ENCODE measurements at places on chromosomes 4 and X.

DNA sequence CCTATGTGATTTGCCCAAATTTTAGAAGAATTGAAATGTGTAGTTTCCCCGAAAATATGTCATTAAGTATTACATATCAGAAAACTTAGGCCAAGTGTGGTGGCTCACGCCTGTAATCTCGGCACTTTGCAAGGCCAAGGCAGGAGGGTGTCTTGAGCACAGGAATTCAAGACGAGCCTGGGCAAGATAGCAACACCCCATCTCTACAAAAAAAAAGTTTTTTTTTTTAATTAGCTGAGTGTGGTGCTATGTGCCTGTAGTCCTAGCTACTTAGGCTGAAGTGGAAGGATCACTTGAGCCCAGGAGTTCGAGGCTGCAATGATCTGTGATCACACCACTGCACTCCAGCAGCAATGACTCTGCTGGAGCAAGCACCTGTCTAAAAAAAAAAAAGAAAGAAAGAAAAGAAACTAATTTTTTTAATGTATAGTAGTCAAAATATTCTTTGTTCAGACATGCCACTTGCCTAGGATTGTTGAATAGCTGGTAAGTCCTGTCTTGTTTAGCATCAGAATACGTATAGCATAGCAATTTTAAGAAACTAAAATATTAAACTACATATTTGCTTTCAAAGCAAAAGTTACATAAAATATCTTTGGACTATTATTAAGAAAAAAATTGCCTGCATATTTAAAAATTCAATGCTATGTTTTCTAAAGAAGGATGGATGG lies 40.1 kb upstream of the GAB1 start:
- no peak for DNase-seq

GRCh38 chr4:105399532-105400161 lies 74.2 kb downstream of the PPA2 start:
- no peak for DNase-seq

DNA sequence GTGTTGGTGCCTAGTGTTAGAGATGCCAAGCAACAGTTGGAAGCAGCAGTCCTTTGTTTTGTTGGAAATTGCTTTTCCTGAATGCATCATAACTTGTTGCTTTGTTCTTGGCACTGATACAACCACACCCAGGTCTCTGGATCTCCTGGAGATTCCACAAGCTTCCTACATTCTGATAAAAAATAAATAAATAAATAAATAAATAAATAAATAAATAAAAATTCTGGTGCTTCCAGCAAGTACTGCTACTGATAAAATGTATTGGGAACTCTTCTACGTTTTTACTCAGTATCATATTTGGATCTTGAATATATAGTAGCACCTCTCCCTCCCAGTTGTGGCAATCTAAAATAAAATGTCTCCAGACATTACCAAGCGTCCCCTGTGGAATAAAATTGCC lies 62.7 kb upstream of the GRID2 start:
- DNase-seq: no peak

GRCh38 chrX:27966492-27966891 lies 14.8 kb downstream of the DCAF8L1 start:
- DNase-seq: no peak

DNA sequence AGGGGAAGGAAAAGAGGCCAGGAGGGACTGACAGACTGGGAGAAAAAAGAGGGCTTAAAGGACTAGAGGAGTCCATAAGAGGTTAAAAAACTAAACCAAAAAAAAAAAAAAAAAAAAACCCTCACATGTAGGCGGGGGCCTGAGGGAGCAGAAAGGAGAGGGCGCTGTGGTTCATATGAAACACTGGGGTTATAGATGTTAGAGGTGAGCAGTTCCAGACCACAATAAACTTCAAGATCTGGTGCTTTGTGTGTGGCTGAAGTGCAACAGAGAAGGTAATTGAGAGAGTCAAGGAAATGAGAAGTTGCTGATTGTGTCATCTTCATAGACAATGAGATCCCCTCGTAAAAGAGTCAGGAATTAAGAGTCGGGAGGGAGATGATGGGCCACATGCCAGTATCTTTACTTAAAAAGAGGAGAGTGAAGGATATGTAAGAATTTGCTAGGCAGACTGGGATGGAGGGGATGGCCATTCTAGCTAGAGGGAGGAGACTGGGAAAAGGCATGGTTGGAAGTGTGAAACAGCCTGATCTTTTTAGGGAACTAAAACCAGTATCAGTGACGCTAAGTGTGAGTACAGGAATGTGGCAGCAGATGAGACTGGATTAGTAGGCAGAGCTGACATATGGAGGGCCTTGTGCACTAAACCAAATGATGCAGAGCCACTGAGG lies 18.4 kb upstream of the OGT start:
- DNase-seq: no peak

DNA sequence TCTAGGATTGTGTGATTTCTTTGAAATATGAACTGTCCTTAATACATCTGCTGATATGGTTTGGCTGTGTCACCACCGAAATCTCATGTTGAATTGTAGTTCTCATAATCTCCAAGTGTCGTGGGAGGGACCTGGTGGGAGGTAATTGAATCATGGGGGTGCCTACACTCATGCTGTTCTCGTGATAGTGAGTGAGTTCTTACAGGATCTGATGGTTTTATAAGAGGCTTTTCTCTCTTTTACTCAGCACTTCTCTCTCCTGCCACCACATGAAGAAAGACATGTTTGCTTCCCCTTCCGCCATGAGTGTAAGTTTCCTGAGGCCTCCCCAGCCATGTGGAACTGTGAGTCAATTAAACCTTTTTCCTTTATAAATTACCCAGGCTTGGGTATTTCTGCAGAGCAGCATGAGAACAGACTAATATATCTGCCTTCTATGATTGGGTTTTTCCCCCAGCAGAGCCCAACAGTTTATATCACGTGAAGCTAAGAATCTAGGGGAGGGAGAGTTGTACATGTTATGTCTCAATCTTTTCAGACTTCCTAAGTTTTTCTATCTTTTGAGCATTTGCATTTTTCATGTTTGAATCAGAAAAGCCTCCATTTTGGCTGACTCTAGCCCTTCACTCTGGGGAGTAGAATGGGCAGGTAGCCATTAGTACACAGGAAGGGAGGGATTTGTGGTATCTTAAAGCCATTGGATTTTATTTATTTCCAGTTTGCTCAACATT lies 58.9 kb downstream of the PLAC1 start:
- no peak for DNase-seq

Measured in coronary artery (tissue), 2 donors.